Dorsolateral prefrontal cortex (tissue), 122 donors: ENCODE measurements at places on chromosomes 11 and 22.

DNA sequence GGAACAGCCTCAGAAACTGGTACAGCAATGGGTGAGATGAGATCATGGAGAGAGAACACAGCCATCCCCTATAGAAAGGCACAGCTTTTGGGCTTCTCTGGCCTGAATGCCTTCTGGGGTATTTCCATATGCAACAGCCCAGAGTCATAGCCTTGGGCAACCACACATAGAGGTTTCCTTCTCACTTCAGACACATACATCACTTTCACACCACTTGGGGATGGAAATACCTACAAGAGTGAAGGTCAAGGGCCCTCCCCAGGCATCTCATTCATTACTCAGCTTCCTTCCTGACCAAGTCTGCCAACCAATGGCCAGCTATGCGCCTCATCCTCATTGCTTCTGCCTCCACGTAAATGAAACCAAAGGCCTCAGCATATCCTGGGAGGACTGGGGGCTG lies 17.7 kb upstream of the OLFML1 start:
- DNase-seq, result no peak

GRCh38 chr11:69278091-69278867 lies 15.7 kb upstream of the MYEOV start:
- DNase-seq, result no peak

DNA sequence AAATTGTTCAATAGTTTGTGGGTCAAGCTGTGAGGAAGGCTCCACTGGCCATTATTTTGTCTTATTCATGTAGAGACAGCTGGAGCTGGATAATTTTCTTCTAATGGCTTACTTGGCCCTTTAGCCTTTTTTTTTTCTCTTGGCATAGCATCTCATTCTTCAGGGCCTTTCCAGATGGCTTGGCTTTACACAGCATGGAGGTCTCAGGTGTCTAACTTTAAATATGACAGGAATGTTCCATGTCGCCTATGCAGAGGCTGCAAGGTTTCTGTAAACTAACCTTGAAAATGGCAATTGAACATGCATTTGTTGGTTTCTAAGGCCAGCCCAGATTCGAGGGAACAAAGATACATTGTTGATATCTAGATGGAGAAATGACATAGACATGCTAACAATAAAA lies 247.9 kb upstream of the CNTN5 start:
- DNase-seq, result no peak

GRCh38 chr11:132058211-132058772 lies 687.9 kb downstream of the NTM start:
- no peak for DNase-seq

DNA sequence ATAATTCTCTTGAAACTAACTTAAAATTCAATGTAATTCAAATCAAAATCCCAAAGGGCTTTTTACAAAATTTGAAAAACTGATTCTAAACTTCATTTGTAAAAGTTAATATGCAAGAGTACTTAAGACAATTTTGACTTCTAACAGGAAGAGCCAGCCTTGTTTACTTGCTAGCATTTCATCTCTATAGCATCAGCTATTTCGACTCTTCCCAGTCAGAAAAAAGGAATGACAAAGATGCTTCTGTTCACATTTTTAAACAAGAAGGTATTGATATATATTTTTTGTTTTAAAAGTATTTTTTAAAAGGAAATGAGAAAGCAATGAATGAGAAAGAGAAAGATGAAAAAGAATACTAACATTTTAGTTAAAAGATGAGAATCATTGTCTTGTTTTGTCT lies 16.4 kb downstream of the SLN start:
- DNase-seq, result no peak

DNA sequence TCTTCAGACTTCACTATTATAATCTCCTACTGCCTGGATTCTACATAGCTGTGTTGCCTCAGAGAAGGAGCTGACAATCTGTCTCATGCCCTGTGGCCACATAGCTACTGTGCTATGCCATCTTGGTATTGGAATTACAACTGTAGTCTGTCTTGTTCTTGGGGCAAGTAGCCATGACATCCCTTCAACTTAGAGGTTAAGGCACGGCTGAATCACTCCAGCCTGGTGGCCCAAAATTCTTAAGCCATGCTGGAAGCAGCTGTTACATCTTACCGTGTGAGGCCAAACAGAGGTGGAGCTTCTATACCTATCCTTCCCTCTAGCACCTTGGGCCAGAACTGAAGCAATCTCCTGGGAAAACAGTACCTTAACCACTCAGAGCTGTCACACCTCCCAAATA lies 14.8 kb downstream of the CARD18 start:
- no peak for DNase-seq

DNA sequence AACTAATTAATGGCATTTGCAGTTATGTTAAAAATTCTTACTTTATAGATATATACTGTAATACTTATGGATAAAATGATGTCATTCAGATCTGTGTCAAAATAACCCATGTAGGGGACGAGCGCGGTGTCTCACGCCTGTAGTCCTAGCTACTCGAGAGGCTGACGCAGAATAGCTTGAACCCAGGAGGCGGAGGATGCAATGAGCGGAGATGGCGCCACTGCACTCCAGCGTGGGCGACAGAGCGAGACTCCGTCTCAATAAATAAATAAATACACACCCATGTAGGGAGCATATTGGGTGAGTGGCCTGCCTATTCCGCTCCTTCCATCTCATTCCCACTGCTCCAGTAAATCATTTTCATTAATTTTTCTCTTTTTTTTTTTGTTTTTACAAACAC lies 7.1 kb downstream of the SNU13 start:
- DNase-seq, result no peak

DNA sequence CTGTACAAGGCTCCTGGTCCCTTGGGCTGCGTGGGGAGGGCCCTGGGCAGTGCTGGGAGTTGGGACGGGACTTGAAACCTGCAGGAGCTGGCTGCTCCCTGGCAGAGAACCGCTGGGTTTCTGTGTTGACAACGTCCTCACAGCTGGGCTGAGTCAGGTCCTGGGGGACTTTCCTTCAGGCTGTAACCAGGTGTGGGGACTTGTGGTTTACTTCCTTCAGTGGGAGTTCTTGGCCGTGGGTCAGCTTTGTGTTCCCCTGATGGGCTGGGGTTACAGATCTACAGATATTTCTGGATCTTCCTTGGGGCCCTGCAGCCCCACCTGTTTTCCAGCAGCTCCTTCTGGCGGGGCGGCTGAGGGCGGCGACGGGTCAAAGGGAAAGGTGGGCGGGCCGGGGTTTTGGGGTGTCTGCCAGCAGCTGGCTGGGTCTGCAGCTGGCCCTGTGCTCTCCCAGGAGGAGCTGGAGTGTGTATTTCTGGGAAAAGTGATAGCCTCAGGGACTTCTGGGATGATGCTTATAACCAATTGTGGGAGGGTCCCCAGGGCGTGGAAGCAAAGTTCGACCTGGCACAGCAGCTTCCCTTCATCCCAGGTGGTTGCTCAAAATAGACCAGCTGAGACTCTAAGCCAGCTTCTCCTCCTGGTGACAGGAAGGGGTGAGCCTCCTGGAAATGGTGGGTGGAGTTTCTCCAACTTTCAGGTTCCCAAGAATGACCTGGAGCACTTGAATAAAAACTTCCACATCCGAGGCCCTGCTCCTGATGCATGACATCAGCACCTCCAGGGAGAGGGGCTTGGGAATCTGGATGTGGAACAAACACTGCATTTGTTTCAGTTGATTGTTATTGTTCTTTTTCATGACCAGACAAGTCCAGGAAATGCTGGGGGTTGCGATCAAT lies 19.1 kb downstream of the ST14 start:
- DNase-seq, result no peak

DNA sequence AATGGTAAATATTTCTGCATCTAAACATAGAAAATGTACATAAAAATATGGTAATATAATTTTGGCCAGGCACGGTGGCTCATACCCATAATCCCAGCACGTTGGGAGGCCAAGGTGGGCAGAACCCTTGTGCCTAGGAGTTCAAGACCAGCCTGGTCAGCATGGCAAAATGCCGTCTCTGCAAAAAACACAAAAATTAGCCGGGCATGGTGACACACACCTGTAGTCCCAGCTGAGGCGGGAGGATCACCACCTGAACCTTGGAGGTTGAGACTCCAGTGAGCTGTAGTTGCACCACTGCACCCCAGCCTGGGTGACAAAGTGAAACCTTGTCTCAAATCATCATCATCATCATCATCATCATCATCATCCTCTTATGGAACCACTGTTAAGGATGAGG lies 230.6 kb upstream of the NCAM1 start:
- DNase-seq, result no peak

- DNase-seq, result no peak
These were observed 59.6 kb downstream of the ST14 start for GRCh38 chr11:130219148-130219547.

- no peak for DNase-seq
These were observed 50.1 kb upstream of the WNT11 start for GRCh38 chr11:76256448-76256847.

DNA sequence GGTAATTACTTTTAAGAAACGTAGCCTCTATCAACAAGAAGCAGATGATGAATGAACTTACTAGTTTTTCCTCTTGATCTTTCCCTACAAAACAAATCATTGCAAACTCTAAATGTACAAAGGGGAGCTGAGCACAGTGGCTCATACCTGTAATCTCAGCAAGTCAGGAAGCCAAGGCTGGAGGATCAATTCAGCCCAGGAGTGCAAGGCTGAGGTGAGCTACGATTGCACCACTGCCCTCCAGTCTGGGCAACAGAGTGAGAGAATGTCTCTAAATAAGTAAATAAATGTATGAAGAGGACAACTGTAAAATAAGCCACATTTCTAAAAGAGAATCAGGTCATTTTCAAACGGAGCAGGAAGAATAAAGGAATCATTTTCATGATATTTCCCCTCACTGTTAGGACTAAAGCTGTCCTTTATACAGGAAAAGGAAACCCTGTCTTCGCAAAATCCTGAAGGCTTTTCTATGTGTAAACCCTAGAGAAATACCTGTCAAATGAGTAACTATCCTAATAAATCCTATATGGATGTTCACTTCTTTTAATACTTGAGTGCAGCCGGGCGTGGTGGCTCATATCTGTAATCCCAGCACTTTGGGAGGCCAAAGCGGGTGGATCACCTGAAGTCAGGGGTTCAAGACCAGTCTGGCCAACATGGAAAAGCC lies 41.2 kb downstream of the RRAS2 start:
- no peak for DNase-seq

GRCh38 chr11:81658722-81659121 lies 1074.9 kb downstream of the FAM181B start:
- DNase-seq, result no peak

DNA sequence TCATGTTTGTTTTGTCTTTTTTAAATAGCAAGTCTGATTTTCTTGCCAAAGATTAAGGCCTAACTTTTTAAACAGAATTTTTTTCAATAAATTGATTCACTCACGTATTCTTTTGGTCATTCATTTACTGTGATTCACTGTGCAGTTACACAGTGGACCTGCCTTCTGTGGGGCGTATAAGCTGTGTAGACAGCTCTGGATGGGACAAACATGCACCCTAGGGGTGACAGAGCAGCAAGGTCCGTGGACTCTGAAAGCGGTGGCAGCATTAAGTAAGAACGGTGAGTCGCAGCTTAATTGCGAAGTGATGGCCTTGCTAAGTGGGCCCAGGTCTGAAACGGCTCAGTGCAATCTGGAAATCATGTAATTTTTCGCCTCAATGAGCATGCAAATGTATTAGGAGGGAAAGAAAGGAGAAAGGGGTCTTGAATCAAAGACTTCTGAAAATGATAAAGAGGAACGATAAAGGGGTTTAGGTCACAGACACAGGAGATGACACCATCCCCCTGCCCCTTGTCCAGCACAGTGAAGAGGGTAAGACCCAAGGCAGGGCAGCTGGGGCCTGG lies 113.1 kb downstream of the SPATA19 start:
- DNase-seq, result no peak

- DNase-seq, result peak; percentile 15
These were observed 36.0 kb downstream of the GLB1L2 start for GRCh38 chr11:134367781-134368180.

GRCh38 chr11:86726118-86726753 lies 53.8 kb upstream of the ME3 start:
- no peak for DNase-seq

DNA sequence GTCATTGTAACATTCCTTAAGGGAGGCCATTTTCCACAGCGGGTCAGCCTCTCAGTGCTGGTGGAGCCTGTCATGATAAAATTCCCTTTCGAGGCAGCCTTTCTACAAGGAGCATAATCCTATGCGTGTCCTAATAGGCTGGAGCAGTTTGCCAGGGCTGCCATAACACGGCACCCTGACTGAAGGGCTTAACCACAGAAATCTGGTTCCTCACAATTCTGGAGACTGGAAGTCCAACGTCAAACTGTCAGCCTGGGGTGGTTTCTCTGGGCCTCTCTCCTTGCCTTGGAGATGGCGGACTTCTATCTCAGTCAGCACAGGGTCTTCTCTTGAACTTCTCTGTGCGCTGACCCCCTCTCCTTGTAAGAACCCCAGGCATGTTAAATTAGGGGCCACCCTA lies 1.4 kb upstream of the RGL4 start:
- DNase-seq, result no peak

DNA sequence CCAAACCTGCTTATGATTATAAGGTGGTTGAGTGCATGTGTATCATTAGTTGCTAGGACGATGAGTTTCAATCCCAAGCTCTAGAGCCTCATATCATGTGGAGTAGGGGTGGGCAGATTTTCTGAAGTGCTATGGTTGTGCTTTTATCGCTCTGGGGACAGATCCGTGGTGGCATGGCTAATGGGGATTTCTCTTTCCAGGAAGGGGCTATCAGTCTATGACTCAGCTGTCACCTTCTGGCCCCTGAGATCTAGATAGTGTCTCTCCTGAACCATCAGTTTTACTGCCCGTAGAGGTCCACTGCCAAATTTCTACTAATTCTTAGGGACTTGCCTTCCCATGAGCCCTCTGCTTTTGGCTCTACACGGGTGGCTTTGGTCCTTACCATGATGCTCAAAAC lies 51.8 kb downstream of the FDX1 start:
- DNase-seq, result no peak

DNA sequence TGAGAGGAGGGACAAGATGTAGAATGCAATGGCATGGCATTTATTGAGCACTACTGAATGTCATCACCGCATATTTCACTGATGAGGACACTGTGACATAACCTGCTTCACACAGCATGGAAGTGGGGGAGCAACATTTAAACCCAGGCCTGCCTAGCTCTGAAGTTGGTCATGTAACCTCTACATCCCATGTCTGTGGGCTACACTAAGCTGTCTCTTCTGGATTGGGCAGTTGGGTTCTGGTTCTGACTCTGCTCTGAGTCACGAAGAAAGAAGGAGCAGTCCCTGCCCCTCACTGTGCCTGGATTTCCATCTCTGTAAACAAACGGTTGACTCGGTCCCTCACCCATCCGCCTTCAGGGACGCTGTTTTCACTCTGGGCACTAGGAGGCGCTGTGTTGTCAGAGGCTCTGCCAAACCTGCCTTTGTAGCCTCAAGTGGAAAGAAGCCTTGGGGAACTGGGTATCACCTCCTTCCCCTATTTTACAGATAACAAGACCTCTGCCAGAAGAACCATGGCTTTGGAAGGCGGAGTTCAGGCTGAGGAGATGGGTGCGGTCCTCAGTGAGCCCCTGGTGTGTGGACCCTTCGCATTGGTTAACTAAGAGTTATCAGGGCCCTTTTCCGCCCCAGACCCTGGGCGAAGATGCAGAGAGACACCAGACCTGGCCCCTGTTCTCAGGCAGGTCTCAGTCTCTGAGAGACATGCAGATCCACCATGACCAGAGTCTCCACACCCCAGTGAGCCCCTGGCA lies 12.7 kb upstream of the ARHGEF17 start:
- DNase-seq, result no peak

GRCh38 chr11:68930991-68931855 lies 27.5 kb downstream of the IGHMBP2 start:
- DNase-seq, result no peak
